NCI-H2029 treated with DMSO at 0.1 percent for 48 hours (cell line): ENCODE measurements at places on chromosomes 3 and 15.

DNA sequence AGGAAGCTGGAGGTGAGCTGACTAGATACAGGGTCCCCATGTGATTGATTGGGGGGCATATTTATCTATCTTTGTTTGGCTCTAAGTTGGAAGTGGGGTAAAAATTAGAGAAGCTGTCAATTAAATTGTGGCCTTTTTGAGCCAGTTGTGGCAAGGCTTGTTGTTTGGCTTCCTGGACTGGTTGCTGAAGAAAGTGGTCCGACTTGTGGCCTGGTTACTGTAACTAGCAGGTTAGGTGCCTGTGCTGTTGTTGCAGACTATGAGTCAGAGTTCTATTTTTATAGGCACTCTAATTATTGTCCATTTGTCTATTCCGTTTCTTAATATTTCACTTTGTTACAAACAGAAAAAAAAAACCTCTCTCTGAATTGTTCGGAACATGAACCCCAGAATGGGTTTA is 129.1 kb upstream of the CNTN6 start:
- no peak for DNase-seq

GRCh38 chr3:73141525-73141924 is 80.1 kb downstream of the EBLN2 start:
- no peak for DNase-seq

- DNase-seq, result no peak
These were observed 280.7 kb downstream of the NFKBIZ start for GRCh38 chr3:102129760-102130608.

DNA sequence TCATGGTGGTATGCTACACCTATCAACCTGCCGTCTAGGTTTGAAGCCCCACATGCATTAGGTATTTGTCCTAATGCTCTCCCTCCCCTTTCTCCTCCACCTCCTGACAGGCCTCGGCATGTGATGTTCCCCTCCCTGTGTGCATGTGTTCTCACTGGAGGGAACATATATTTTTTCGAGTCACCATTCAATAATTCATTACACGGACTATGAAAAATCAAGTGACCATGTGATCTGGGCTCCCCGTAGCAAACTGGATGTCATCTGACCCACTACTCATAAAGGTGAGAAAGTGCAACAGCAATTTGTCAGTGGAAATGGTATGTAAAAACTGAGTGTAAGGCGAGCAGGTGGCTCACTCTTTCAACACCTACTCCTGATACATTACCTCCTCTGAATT is 224.3 kb upstream of the RASGRP1 start:
- no peak for DNase-seq

DNA sequence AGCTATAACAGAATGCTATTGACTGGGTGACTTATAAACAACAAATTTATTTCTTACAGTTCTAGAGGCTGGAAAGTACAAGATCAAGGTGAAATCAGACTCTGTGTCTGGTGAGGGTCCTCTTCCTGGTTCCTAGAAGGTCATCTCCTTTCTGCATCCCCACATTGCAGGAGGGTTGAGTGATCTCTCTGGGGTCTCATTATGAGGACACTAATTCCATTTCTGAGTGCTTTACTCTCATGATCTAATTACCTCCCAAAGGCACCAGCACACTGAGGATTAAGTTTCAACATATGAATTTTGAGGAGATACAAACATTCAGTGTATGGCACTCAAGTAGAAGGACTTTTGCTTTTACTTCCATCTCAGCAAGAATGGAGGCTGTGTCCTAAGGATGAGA is 534.1 kb upstream of the KCNMB2 start:
- no peak for DNase-seq

DNA sequence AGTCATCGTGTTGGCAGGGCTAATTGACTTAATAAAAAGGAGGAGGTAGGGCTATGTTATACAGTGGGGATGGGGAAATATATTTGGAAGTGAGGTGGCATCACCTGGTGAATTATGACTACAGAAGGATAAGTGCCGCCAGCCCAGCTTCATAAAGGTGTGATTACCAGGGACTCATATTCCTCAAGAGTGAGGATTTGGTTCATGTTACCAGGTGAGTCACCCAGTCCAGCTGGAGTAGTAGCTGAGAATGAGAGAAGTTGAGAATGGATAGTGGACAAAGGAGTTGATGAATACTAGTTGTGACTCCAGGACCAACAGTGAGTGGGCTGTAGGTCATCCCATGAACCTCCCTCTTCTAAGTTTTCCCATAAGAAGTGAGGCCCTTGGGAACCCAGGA is 143.0 kb upstream of the GALNT15 start:
- no peak for DNase-seq

GRCh38 chr15:97978401-97979139 is 18.1 kb downstream of the ARRDC4 start:
- no peak for DNase-seq

GRCh38 chr3:154398084-154398967 is 31.7 kb downstream of the GPR149 start:
- DNase-seq, result no peak

GRCh38 chr3:8713901-8714759 is 19.5 kb upstream of the CAV3 start:
- DNase-seq, result no peak

DNA sequence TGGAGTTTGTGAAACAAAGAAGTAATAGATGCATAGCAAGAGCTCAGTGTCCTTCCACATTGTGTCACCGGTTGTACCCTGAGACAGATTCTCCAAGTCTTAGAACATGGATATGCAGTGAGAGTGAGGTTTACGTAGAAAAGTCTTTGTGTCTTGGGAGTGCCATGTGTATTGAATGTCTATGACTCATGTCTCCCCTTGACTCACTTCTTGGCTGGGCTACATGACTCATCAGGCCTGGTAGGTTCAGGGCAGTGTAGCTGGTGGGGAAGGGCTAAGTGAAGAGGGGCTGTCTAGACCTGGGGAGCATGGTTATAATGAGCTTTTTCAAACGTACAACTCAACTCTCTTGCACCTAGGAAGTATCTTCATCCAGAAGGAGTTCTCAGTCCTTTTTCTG is 167.4 kb downstream of the GAP43 start:
- no peak for DNase-seq
